ENCODE measurements at places on chromosomes 12 and 14. TPM values are rescaled to one million over a fixed set of nuclear protein-coding genes. Genes with fewer than 3 reads are reported as not detected.

DNA sequence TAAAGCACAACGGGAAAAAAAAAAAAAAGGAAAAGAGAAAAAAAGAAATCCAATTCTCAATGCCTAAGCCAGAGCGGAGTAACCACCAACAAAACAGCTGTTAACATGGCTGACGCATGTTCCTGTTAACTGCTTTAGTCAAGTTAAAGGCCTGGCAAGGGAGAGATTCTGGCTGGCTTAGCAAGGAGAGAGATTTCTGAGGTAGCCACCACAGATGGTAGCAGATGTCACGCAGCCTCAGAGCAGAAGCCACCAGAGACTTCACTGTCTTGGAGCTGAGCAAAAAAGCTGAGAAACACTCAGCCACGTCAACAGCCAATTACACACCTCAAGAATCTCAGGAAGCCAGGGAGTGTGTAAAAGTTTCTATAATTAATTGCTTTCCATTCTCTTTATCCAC, 87.1 kb downstream of the TMCC3 start:
- H3K27me3 ChIP-seq, result peaks cover 46% of the 10 kb centered on the region
- H3K4me3 ChIP-seq, result no peak overlapping the region
- DNase-seq, result no peak
- no peaks in the 10 kb centered on the region for H3K36me3 ChIP-seq
- peaks cover 18% of the 10 kb centered on the region for H3K4me1 ChIP-seq

DNA sequence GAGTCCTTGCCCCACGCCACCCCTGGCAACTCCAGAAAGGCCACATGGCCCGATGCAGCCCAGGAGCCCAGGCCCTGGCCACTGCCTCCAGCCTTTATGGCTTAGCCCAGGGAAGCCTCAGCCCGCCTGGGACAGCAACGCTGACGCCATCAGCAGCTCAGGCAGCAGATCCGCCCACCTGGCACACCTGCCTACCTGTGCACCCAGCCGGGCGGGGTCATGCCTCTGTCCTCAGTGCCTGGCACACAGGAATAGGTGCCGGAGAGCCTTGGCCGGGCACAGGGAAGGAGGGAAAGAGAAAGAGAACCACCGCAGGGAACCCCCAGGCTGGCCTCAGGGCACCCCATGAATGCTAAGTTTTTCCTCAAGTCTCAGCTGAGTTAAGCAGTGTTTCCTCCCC, 21.1 kb downstream of the BEGAIN start:
- peak overlapping the region; percentile 36 for H3K4me3 ChIP-seq
- H3K36me3 ChIP-seq, result no peaks in the 10 kb centered on the region
- H3K4me1 ChIP-seq, result no peaks in the 10 kb centered on the region
- peaks cover 15% of the 10 kb centered on the region for H3K27me3 ChIP-seq
- no peak overlapping the region for H3K27ac ChIP-seq

DNA sequence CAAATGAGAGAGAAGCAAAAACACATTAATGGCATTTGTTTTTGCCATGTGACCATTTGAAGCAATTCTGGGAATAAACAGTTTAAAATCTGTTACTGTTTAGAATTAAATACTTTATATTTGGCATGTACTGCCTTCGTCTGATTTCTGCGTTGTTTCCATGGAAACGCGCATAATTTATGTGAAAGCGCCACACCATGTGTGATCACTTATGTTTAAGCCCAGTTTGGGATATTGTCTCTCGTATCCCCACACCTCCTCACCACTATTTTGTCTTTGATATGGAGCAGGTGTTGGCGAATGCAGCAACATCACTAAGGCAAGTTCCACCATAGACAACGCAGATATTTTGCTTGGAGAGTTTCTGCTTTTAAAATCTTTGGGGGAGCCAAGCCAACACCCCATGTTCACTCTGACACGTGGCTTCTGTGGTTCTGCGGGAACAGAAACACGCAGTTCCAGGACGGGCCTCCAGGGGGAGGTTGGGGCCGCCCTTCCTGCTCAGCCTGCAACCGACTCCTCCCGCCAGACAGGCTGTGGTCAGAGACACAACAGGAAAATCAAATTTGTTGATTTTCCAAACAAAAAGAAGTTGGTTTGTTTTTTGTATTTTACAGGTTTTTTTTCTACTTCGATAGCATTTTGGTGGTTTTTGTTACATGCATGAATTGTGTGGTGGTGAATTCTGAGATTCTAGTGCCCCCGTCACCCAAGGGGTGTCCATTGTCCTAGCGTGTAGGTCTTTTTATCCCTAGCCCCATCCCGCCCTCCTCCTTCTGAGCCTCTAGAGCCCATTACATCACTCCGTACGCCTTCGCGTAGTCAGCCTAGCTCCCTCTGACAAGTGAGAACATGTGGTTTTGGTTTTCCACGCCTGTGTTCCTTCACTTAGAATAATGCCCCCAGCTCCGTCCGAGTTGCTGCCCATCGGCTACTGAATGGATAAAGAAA, 101.9 kb upstream of the SFSWAP start:
- H3K36me3 ChIP-seq, result no peaks in the 10 kb centered on the region
- peaks cover 54% of the 10 kb centered on the region for H3K4me1 ChIP-seq
- no peak overlapping the region for H3K4me3 ChIP-seq
- H3K27me3 ChIP-seq, result no peaks in the 10 kb centered on the region
- no peak overlapping the region for H3K27ac ChIP-seq

Gene BRMS1L
- 4.5 TPM for total RNA-seq

- H3K4me3 ChIP-seq, result peak overlapping the region; percentile 91
- no peaks in the 10 kb centered on the region for H3K36me3 ChIP-seq
- peak overlapping the region; percentile 58 for H3K27ac ChIP-seq
- peaks cover 28% of the 10 kb centered on the region for H3K4me1 ChIP-seq
Measured at GRCh38 chr12:65171870-65172269, 2.5 kb downstream of the LEMD3 start.

DNA sequence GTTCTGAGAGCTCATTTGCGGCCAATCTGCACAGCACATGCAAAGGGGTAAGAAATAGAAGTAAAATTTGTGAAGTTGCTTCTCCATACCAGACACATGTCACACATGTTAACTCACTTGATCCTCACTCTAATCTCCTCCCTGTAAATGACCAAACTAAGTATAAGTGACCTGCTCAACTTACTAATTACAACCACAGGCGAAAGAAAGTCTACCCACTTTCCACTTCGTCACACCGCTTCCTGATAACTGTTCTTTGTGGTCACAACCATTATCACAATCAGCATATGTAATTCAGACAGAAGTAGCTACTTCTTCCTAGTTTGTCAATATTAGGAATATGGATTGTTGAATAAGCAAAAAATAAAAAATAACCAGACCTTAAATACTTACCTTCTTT, 293.7 kb upstream of the CLEC14A start:
- DNase-seq, result no peak
- H3K4me1 ChIP-seq, result no peaks in the 10 kb centered on the region
- H3K27ac ChIP-seq, result no peak overlapping the region
- no peaks in the 10 kb centered on the region for H3K27me3 ChIP-seq

Gene FERMT2
- total RNA-seq, result 12.1 TPM

Gene PPP1R3E
- 37.4 TPM for total RNA-seq

DNA sequence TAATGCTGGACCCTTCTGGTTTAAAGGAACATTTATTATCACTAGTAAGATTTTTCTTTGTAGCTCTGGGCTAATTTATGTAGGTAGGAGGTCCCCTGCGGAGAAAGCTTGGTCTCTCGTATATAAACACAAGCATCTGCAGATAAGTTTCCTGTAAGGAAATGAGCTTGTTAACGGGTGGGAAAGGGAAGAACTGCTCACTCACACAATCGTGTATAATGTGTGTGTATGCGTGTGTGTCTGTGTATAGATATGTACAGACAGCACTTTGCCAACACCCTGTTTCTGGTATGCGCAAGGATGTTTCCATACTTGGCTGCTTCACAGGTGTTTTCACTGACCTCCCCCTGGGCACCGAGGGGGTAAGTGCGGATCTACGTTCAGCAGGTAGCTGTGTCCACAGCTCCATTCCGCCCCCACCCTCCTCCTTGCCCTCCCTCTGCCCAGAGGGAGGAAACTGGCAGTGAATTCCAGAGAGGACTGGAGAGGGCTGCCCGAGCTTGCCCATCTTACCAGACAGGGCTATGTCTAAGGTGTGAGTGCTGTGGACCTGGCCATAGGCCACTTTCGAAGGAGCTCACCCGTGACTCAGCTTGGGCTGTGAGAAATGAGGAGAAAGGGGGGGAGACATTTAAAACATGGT, 65.2 kb downstream of the NINJ2 start:
- no peaks in the 10 kb centered on the region for H3K4me1 ChIP-seq
- H3K27me3 ChIP-seq, result peaks cover 4% of the 10 kb centered on the region
- H3K27ac ChIP-seq, result no peak overlapping the region
- no peaks in the 10 kb centered on the region for H3K36me3 ChIP-seq

DNA sequence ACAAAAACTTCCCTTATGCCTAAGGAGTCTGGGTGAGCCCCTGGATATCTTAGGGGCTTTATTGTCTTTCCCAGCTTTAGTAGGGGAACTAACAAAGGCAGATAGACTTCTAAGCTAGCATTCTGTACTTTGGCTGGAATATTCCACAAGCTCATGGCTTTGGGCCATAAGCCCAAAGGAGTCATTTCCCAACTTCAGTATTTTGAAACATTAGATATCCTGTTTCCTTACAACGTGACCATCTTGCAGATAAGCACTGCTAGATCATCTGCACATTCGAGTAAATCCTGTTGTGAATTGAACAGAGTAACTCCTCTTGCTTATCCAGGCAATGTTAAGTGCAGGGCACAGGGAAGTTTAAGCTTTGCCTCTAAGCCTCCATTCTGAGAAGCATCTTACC, 70.6 kb upstream of the ACTN1 start:
- H3K4me3 ChIP-seq, result no peak overlapping the region
- H3K27me3 ChIP-seq, result no peaks in the 10 kb centered on the region
- DNase-seq, result no peak
- no peaks in the 10 kb centered on the region for H3K4me1 ChIP-seq

- no peak overlapping the region for H3K27ac ChIP-seq
- H3K4me3 ChIP-seq, result no peak overlapping the region
- DNase-seq, result no peak
- H3K27me3 ChIP-seq, result peaks cover 22% of the 10 kb centered on the region
- H3K36me3 ChIP-seq, result no peaks in the 10 kb centered on the region
Measured at GRCh38 chr12:102816816-102817434, 100.1 kb downstream of the PAH start.

Gene C1S
- total RNA-seq, result 4.0 TPM

GRCh38 chr12:127284870-127285431, 982.0 kb upstream of the TMEM132C start:
- DNase-seq, result no peak
- no peak overlapping the region for H3K4me3 ChIP-seq
- no peaks in the 10 kb centered on the region for H3K4me1 ChIP-seq
- no peaks in the 10 kb centered on the region for H3K27me3 ChIP-seq
- H3K27ac ChIP-seq, result peak overlapping the region; percentile 36
- no peaks in the 10 kb centered on the region for H3K36me3 ChIP-seq

Gene CFAP54
- 0.24 TPM for total RNA-seq

- peaks cover 97% of the 10 kb centered on the region for H3K4me1 ChIP-seq
- H3K4me3 ChIP-seq, result peak overlapping the region; percentile 81
- peak overlapping the region; percentile 99 for H3K27ac ChIP-seq
- no peak for DNase-seq
Measured at GRCh38 chr14:100058777-100059437, 6.3 kb upstream of the EVL start.

DNA sequence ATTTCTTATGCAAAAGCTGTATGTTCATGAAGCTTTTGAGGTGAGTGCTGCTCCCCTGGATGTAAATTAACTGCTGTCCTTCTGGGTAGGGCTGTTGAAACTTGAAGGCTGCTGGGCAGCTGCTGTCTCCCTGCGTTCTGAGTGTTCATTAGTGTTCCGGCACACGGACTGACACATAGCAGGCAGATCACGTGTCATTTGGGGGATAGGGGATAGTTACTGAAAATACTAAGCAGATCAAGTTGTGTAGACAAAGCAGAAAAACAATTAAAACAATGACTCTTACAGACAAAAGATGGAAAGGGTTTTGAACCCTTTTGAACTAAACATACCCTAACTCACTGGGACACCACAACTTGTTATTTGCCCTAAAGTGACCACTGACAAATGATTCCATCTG, 82.5 kb downstream of the PRICKLE1 start:
- H3K27me3 ChIP-seq, result no peaks in the 10 kb centered on the region
- no peak overlapping the region for H3K4me3 ChIP-seq
- no peak for DNase-seq
- no peak overlapping the region for H3K27ac ChIP-seq

- DNase-seq, result no peak
- H3K4me3 ChIP-seq, result no peak overlapping the region
- H3K27ac ChIP-seq, result no peak overlapping the region
- peaks cover 9% of the 10 kb centered on the region for H3K36me3 ChIP-seq
- no peaks in the 10 kb centered on the region for H3K27me3 ChIP-seq
Measured at GRCh38 chr12:64383675-64384074, 6.9 kb downstream of the C12orf56 start.

Measured in activated T-cell treated with anti-CD3 and anti-CD28 coated beads, Interleukin-2, amount 50 U/mL, for 72 hours (primary cell).